ENCODE measurements at places on chromosomes 7 and 10.

DNA sequence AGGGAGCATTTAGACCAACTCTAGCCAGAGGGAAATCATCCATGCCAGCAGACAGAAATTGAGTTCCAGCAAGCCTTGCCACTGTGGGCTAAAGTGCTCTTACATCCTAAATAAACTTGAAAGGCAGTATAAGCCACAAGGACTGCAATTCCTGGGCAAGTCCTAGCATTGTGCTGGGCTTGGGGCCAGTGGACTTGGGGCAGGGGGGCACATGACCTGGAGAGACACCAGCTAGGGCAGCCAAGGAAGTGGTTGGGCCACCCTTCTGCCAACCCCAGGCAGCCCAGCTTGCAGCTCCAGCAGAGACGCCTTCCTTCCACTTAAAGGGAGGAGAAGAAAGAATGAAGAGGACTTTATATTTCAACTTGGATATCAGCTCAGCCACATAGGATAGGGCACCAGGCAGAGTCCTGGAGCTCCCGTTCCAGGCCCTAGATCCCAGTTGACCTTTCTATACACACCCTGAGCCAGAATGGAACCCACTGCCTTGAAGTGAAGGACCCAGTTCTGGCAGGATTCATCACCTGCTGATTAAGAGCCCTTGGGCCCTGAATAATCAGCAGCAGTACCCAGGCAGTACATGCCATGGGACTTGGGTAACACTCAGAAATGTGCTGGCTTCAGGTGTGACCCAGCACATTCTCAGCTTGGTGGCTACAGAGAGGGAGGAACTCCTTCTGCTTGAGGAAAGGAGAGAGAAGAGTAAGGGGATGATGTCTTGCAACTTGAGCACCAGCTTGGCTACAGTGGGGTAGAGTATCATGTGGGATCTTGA, 153.0 kb downstream of the GNAI1 start:
- no peak for DNase-seq

DNA sequence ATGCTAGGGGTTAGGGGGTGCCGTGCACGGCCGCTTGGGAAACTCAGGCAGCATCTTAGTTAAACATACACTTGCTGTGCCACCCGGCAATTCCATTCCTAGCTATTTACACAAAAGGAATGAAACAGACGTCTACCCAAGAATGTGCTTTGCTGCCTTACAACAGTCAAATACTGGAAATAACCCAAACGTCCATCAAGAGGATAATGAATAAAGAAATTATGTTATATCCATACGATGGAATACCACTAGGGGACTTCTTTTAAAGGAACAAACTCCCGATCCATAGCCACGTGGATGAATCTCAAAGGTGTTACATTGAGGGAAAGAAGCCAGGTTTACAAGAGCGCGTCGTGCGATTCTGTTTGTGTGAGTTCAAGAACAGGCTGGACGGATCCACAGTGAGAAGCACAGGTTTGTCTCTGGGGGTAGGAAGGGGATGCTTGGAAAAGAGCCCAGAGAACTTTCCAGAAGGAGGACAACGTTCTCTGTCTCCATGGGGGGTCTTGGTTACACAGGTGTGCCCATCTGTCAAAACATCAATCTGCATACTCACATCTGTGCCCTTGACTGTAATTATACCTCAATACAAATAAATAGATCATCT, 41.8 kb downstream of the STK32C start:
- no peak for DNase-seq

DNA sequence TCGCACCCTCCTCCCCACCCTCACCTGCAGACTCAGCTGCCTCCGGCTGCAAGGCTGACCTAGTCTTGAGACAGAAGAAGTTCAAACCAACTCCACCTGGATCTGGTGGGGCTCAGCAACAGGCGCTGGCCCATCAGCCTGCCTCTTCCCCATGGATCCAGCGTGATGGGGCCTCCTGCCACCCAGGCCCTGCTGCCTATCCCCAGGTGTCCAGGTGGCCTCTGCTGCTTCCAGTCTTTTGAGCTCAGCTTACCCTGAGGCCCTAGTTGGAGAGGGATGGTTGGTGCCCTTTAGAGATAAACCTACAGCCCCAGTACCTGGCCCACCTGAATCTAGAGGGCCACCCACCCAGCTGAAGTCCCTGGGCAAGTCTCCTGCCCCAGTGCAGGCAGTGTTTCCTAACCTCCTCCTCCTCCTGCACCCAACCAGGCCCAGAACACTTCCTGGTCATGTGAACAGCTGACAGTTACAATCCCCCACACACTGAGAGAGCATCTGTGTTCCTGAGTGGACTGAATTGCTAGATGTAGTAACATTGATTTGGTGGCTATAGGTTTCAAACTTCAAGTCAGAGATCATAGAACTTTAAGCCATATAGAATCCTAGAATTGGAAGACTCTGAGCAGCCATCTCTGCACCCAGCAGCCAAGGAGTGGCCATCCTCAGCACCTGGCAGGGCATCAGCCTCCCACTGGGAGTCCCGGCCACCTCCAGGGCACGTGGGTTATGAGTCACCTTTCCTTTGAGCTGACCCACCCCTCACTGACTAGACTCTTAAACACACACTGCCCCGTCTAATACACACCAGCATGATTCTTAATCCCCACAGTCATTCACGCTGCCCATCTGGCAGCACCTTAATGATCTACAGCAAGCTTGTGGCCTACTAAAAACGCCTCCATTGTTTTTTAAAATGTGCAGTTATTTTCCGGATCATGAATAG, 51.9 kb downstream of the ALOX5 start:
- DNase-seq = no peak

DNA sequence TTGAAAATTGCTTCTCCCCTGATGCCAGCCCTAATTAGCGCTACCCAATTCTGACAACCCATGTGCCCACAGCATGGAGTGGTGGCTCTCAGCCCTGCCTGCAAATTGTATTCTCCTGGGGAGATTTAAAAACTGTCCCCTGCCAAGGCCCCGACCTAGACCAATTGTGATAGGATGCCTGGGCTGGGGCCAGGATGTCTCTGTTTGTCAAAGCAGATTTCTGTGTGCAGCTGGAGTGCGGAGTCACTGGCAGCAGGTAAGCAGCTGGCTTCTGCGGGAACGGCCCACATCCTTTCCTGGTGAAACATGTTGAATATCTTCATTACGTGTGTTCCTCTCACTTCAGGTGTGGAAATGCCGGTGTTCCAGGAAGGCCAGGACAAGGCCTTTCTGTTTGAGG, 238.6 kb downstream of the WDR37 start:
- DNase-seq = no peak

DNA sequence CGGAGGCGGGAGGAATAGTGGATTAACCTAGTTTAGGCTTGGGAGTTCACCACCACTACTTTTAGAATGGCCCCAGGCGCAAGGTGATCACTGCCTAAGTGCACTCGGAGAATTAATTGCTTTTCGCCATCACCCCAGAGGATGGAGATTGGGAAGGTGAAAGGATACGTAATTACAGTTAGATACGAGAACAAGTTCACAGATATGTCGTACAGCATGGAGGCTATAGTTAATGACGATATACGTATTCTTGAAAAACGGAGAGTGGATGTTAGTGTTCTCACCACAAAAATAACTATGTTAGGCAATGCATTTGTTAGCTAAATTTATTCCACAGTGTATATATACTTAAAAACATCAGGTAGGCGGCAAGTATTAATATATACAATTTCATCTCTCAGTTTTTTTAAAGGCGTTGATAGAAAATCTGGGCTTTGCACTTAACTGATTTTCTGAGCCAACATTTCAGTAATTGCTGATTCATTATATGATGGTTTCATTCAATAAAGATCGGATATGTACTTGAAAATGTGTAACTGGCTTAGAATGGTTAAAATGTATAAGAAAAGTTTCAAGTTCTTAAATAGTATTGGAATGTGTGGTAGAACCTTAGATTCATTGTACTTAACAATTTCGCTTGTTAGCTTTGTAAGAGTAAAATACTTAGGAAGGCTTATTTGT, 683 bp downstream of the CDC123 start:
- DNase-seq = no peak

GRCh38 chr7:73721377-73721817, 1.9 kb upstream of the STX1A start:
- no peak for DNase-seq

DNA sequence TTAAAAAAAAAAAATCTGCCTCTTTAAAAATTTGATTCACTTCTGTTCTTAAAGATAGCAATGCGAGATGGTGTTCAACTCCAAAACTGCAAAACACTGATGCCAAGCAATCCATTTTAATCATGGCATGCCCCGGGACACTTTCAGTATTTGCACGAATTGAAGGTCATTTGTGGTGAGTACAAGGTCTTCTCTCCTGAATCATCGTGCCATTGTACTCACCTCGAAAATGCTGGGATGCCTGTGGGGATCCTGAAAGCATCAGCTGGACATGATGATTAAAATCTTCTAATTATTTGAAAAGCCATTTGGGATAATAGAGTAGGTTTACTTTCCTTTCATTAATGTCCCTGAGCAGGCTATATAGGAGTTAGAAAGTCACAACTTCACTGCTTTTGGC, 125.1 kb upstream of the NRP1 start:
- DNase-seq = no peak

GRCh38 chr7:41786404-41786803, 83.5 kb upstream of the INHBA start:
- DNase-seq = no peak

- no peak for DNase-seq
These were observed 25.3 kb downstream of the EPHB4 start for GRCh38 chr7:100801833-100802568.

GRCh38 chr10:5616836-5617235, 49.6 kb downstream of the ASB13 start:
- no peak for DNase-seq

GRCh38 chr7:69941077-69941651, 342.9 kb downstream of the AUTS2 start:
- DNase-seq = no peak

- no peak for DNase-seq
These were observed 66.9 kb downstream of the BAMBI start for GRCh38 chr10:28744069-28744768.

DNA sequence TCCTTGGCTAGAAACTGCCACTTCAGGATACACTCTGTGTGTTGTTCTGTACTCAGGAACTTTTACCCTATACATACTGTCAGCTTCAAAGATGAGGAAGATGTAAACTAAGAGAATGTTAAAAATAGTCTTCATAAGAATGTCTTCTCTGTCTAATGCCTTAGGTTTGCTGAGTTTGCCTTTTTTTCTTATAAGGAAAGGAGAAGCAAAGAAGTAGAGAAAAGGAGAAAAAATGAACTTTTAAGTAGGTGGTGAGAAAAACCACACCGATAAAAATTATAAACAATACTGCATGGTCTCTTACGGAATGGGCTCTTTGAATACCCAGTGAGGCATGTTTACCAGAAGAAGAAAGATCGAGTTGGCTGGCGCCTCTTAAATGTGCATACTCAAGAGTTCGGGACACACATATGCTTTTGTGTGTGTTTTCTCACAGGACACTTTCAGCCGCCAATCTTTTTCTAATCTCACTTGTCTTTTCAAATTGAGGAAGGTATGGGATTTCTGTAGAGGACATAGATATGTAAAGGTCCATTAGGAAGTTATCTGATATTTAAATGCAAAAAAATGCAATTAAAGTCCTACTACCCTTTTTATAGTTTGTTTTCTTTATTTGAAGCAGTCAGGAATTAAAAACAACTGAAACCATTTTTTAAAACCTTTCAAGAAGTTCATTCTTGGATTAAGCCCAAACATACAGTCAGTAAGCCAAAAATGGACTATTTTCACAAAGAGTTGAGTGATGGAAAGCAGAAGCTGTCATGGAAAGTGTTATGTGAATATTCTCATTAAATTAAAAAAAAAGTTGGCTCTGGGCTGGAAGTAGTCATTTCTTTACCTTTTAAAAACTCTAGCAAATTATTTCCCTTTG, 100.6 kb upstream of the MDFIC start:
- no peak for DNase-seq

- DNase-seq = no peak
These were observed 138.1 kb upstream of the UNC5B start for GRCh38 chr10:71074176-71074755.
